ENCODE measurements at places on chromosomes 6 and 20.

- DNase-seq: no peak
Measured at GRCh38 chr6:11262242-11262641, 29.8 kb upstream of the NEDD9 start.

GRCh38 chr20:676967-677366 is 1.4 kb upstream of the SCRT2 start:
- DNase-seq: no peak

DNA sequence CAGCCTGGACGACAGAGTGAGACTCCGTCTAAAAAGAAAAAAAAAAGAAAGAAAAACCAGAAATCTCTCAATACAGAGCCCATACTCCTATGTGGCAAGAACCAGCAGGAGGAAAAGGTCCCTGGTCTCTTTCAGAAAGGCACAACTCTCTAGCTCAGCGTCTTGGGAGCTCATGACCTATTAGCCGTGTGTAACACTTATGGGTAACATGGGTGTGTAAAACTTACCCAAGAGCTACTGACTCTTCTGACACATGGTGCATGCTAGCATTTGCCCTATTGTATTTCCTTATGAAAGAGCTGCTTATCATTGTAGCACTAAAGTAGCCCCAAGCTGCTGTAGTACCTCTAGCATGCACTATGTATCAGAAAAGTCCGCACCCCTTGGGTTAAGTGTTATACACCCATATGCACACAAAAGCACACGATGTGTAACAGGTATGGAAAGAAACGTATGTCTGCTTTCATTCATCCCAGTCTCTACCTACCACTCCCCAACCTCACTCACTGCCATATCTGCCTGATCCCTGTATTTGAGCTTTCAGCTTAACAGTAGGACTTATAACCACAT is 85.4 kb downstream of the ZMYND8 start:
- DNase-seq: no peak

- no peak for DNase-seq
Measured at GRCh38 chr6:43817192-43817591, 47.2 kb downstream of the VEGFA start.

DNA sequence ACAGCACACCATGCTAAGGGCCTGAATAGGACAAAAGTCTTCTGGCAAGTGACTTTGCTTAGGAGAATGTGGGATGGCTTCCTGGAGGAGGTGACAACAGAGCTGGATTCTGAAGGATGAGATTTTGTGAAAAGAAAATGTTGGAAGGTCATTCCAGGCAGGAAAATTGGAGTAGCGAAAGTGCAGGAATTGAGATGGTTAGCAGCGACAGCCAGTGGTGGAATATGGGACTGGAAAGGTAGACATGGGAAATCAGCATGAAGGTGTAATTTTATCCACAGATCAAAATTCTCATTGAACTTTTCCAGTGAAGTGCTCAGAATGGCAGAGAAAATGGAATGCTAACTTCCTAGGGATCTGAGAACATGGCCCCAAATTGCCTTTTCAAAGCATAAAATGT is 5.7 kb upstream of the BACH2 start:
- DNase-seq: no peak

- DNase-seq: no peak
Measured at GRCh38 chr20:55375920-55376319, 629.4 kb downstream of the CBLN4 start.

DNA sequence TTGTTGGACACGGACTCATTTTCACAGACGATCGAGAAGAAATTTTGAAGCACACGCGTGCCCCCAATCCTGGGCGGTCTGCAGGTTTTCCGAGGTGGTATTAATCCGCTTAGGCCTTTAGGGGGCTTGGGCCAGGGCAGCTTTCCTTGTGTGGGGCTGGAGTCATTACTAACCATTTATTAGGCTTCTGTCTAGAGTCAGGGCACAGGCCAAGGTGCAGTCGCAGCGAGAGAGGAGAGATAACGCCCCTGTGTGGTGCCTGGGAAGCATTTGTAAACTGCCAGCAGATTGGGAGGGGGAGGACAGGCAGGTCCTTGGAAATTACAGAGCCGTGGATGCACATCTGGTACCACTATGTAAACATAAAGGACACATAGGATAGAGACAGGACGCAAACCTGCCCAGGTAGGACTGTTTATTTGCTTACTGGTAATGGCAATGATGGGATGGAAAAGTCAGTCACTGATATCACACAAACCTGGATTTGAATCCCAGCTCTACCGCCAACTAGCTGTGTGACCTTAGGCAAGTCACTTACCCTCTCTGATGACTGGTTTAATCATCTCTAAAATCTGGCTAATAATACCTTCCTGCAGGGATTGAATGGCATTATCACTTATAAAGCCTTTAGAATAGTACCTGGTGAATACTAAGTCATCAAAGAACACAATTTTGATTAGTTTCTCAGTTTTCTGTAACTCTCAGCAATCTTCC is 76.4 kb downstream of the TMEM242 start:
- no peak for DNase-seq

- no peak for DNase-seq
Measured at GRCh38 chr6:1190366-1190765, 121.5 kb upstream of the FOXQ1 start.

DNA sequence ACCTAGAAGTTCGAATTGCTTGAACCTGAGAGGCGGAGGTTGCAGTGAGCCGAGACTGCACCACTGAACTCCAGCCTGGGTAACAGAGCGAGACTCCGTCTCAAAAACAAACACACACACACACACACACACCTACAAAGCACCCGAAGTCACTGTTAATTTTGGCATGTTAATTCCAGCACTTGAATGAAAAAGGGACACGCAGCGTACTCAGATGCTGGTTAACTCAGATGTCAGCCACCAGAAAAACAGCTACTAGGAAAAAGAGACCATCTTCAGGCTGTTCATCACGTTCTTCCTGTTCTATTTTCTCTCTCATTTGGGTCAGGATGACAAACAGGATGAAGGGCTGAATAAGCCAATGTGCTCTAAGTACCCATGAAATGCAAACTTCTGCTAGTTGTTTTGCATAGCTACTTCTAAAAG is 46.9 kb downstream of the BLOC1S5 start:
- DNase-seq: no peak

DNA sequence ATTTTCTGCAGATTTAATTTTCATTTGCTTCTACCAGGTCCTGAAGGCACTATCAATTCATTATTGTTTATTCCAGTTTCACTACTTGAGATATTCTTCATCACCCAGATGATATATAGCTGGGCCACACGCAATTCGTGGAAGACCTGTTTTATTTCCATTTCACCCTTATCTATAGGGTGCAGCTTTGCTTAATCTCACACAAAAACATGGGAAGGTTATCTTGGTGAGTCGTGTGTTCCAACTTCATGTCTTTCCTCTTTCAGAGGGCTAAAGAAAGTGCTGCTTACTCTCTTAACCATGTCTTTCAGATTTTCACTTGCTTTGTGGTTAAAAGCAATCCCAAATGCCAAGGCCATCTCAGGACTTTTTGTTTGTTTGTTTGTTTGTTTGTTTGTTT is 194.0 kb downstream of the SOD2 start:
- no peak for DNase-seq

- no peak for DNase-seq
Measured at GRCh38 chr20:21380711-21381110, 16.6 kb downstream of the NKX2-4 start.

GRCh38 chr6:73655341-73655917 is 1.6 kb upstream of the SLC17A5 start:
- DNase-seq: no peak

DNA sequence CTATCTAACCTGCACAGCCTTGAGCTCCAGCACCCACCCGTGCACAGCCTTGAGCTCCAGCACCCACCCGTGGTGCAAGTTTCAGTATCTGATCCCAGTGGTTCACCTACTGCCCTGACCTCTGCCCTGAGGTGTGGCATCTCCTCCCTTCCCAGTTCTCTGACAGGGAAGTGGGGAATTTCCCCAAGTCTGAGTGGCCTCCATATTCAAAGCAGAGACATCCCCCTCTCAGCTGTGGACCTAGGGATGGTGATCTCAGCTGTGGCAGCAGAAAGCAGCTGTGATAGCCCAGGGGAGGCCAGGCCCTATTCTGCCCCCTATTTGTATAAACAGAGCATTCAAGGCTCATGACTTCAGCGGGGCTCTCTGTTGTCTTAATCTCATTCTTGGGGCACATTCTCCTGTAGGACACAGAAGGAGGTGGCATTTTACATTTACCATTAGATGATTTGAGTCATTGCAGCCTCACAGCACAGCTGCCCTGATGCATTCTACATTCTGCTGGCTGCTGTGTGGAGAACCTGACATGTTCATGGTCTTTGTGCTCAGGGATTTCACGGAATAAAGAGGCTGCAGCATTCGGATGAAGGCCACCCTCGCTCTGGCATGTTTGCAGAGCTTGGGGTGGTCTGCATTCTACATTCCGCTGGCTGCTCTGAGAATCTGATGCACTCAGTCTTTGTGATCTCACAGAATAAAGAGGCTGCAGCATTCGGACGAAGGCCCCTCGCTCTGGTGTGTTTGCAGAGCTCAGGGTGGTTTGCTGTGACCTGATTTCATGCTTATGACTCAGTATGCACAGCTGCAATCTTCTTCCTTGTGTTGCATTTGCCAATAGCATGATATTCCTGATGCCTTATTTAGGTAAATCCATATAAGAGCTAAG is 16.9 kb downstream of the GPR31 start:
- DNase-seq: no peak

GRCh38 chr6:3822747-3823445 is 26.3 kb upstream of the FAM50B start:
- no peak for DNase-seq

GRCh38 chr6:170262489-170263088 is 28.3 kb downstream of the DLL1 start:
- no peak for DNase-seq

DNA sequence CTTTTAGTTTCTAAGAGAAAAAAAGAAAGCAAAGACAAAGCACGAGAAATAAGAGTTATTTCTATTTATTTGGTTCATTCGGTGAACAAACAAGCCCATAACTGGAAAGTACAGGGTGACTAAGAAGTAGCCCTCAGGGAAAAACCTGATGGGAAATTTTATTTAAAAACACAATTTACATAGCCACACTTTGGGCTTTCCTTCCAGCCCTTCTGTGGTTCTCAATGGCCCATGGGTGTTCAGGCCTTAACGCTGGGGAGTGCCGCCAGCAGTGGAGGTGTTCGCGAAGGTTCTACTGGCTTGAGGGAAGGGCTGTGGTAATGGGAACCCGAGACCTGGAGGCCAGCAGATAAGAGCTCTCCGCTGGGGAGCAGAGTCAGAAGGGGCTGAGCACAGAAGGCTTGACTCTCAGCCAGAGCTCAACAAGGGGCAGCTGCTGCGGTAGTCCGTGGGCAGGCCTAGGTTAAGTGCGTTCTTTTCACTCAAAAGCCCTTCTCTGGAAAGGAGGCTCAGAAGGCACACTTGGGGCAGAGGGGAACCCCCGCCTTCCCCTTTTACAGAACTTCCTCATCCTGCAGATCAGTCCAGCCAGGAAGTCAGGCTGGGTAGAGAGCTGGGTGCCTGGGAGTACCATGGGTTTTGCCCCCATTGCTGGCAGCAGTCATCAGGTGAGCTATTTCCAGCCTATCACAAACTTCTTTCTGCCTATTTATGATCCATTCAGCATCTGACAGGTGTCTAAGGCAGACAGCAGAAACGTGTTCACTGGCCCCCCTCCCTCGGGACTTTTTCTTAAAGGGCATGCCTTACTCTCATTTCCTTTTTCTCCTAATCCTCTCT is 8.8 kb upstream of the CD83 start:
- no peak for DNase-seq

GRCh38 chr20:33552519-33552918 is 62.6 kb downstream of the CBFA2T2 start:
- DNase-seq: no peak

DNA sequence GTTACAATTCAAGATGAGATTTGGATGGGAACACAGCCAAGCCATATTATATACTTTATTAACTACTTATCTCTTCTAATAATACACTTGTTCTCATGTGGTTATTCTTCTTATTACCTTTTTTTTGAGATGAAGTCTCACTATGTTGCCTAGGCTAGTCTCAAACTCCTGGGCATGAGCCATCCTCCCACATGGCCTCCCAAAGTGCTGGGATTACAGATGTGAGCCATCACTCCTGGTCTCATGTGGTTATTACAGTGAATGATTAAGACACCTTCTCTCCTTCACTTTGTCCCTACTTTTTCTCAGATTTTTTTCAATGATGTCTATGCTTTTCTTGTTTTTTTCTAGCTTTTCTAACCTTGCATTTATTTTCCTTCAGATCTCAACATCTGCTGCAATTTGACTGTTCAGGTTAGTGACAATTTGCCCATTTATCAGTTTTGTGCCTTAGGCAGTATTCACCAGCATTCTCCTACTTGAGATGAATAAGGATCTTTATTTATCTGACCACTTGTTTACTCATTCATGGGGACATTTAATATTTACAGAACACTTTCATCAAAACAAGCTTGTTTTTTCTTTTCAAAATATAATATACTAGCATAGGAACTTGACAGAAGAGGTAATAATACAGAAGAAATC is 105.7 kb downstream of the SLC16A10 start:
- no peak for DNase-seq

DNA sequence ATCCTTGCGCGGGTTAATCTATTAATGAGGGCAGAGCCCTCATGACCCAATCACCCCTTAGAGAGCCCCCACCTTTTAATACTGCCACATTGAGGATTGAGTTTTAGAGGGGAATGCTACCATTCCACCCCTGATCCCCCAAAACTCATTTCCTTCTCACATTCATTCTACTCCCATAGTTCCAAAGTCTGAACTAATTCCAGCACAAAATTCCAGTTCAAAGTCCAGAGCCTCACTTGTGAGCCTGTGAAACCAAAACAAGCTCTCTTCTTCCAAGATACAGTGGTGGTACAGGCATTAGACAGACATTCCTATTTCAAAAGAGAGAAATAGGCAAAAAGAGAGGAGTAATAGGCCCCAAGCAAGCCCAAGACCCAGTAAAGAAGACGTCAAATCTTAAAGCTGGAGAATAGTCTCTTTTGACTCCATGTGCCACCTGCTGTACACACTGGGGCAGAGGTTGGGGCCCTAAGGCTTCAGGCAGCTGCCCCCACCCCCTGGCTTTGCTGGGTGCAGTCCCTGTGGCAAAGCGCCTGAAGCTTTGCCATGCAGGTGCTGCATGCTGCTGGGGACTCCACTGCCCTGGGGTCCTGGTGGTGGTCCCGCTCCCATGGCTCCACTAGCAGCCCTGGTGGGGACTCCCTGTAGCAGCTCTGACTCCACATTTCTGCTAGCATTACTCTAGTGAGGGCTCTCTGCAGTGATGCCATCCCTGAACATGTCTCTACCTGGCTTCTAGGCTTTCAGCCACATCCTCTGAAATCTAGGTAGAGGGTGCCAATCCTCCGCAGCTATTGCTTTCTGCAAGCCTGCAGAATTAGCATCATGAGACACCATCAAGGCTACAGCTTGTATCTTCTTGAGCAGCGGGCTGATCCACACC is 41.3 kb downstream of the RSPH3 start:
- no peak for DNase-seq

- DNase-seq: no peak
Measured at GRCh38 chr20:29410806-29411457, 1846.5 kb upstream of the DEFB115 start.

- no peak for DNase-seq
Measured at GRCh38 chr6:106528521-106528920, 100.8 kb downstream of the RTN4IP1 start.

GRCh38 chr6:150004101-150004782 is 21.1 kb downstream of the RAET1L start:
- no peak for DNase-seq

GRCh38 chr20:40630713-40631112 is 58.3 kb downstream of the MAFB start:
- DNase-seq: no peak

GRCh38 chr20:1800777-1801176 is 94.4 kb upstream of the SIRPA start:
- DNase-seq: no peak
